ENCODE measurements at places on chromosomes 1 and 21.
A peak's percentile ranks its signal among the peaks of the same experiment; 100 is the strongest.

DNA sequence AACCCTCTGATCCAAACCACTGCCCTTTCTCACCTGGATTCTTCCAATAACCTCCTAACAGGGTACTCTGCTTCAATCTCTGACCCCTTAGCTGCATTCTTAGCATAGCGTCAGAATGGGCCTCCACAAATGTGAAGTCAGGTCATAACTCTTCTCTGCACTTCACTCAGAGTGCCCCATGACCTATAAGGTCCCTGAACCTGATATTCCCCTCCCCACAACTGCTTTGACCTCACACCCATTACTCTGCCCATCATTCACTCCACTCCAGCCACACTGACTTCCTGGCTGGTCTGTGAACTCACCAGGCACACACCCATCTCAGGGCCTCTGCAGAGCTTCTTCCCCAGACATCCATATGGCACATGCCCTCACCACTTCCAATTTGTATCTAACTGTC lies 141.9 kb downstream of the ZNF281 start:
- DNase-seq, result no peak

- no peak for DNase-seq
These were observed 208.1 kb downstream of the USH2A start for GRCh38 chr1:216215169-216215568.

DNA sequence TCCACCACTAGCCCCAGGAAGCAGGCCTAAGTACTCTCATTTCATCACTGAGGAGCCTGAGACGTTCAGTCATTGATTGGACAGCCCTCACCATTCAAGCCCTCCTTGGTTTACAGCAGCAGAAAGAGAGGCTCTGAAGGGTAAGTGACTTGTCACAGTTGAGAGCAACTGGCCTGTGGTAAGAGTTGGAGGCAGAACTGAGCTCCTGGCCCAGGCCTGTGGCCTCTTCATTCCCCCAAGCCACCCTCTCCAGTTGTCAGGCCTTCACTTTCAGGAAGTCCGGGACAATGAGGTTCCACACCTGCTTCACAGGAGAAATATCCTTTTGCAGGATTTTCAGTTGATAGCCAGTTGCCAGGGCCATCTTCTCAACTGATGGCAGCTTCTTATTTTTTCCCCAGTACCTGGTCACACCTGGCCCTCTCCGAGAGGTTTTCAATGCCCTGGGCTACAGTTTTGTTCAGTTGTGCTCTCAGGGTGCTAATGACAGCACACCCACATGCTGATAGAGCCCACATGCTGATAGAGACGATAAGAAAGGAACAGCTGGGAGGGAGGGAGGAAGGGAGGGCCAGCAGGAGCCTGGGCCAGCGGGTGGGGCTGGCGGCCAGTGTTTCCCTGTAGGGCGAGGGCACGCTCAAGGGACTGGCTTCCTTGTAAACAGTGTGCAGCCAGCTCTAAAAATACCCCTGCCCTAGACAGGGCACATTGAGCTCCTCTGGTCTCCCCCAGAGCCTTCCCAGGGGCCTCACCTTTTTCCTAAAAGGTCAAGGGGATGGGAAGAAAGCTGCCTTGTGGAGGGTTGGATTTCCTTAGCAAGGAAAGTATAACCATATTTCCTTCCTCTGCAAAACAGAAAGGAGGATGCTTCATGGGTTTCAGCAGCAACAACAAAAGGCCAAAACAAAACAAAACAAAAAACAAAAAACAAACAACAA lies 112.7 kb upstream of the JUN start:
- DNase-seq, result no peak

- no peak for DNase-seq
These were observed 247.3 kb downstream of the PLPP3 start for GRCh38 chr1:56331892-56332567.

GRCh38 chr1:83583351-83584014 lies 415.4 kb downstream of the TTLL7 start:
- DNase-seq, result peak; percentile 13

DNA sequence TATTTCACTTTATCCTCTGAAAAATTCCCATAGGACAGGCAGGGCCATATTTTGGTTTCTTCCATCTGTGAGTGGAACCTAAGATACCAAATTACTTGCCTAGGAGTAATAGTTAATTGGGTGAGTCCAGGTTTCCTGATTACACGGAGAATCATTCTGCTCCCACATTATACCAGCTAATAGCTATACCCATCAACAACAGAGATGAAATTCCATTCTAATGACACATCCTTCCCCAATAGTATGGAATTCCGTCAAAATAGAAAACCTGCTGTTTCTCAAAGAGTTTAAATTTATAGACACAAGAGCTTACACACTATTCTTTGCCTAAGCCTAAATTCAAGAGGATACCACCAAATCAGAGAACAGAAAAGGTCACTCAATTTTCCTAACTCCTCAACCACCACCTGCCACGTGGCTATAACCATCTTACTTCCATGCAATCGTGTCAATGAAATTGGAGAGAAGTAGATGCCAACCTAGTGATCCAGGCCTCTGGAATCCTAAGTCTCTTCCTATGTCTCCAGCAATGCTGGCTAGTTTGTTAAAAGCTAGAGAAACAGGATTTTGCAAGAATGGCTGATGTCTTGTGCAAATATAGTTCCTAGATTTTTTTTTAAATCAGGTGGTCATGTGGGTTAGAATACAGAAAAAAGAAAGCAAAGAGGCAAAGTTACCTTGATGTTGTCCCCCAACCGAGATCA lies 6.2 kb downstream of the PPT1 start:
- DNase-seq, result no peak

DNA sequence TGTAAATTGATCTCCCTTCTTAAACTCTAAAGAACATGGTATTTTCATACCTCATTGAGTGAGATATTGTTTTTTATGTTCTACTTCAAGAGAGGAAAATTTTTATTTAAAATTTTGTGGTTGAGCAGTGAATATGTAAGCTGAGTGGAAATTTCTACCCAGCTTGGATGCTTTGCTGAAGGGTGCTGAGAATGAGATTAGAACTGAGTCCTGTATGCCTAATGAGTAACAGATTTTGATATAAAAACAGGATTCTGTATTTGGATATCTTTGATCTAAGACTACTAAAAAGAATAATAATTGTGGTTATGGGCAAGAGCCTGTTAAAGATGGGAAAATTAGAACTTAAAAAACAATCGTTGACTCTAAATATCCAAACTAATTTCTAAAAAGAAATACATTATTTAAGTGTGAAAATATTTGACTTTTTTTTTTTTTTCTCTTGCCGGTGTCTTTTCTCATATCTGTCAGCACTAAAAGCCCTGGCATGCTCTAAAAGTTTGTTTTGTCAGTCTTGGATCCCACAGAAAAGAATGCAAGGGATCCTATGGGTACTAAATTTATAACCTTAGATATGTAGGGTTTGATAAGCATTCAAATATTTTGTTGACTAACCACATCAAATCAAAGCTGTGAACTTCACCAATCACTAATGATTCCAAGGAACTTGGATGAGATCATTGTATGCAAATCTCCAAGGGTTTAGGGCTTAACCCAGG lies 652.3 kb downstream of the PTPRC start:
- DNase-seq, result no peak

DNA sequence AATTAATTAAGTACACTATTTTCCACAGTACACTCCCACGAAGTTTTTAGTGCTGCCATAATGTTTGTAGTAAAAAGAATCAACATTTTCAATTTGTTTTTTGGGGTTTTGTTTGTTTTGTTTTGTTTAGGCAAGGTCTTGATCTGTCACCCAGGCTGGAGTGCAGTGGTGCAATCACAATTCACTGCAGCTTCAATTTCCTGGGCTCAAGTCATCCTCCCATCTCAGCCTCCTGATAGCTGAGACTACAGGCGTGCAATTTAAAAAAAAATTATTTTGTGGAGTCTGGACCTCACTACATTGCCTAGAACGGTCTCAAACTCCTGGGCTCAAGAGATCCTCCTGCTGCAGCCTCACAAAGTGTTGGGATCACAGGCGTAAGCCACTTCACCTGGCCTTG lies 11.4 kb downstream of the GLUL start:
- no peak for DNase-seq

DNA sequence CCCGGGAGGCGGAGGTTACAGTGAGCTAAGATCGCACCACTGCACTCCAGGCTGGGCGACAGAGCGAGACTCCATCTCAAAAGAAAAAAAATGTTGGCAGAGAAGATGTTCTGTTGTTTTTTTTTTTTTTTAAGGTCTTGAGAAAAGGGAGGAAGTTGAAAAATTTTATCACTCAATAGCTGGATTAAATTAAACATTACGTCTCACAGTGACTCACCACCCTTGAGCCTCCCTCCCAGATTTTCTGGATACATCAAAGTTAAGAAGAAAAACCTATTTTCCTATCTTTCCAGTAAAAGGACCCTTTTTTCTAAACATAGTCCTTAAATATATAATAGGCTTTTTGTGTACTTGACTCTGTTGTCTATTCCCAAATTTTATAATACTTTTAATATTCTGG lies 35.5 kb downstream of the IFNAR1 start:
- no peak for DNase-seq

DNA sequence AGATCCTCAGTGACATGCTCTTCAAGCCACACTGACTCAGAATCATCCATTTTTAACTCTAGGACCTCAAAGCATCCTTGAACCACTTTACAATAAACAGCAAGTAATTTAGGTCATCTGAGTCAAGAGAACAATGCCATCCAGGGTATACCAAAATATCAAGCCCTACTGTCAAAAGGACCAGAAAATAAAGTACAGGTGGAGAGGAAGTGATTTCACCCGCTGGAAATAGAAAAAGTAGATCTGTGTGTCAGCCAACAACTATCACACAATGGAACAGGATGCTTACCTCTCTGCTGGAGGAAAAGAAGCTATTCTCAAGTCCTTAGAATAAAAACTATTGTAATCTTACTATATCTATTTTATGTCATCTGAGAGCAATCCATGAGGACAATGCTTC lies 37.0 kb downstream of the RERE start:
- DNase-seq, result no peak

DNA sequence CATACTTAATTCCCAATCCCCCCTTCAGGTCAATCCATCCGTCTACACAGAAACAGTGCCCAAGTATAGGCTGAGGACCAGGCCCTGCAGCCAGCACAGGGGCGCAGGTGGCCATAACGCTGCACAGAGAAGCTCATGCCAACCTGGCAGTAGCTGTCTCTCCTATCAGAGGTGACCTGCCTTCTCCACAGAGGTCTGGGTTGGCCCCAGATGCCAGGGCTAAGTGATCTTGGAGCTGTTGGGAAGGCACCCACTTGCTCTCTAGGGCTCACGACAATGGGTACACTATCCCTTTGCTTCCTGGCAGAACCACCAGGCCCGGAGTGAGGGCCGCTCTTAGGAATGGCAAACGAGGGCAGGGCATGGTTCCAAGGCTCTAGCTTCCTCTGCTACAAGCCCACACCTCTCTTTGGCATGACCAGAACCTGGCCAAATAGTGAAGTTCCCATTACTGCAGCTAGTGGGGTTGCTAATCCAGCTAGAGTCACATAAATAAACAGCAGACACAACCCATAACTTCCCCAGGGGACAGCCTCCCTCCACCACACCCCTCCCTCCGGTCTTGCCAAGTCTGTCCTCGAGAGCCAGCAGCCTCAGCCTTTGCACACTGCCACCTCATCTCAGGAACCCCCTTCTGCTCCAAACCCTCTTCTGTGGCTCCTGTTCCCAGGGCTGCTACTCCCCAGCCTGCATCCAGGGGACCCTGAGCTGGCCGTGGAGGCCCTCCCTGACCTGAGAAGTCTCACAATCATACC lies 113.0 kb downstream of the GLIS1 start:
- DNase-seq, result no peak

DNA sequence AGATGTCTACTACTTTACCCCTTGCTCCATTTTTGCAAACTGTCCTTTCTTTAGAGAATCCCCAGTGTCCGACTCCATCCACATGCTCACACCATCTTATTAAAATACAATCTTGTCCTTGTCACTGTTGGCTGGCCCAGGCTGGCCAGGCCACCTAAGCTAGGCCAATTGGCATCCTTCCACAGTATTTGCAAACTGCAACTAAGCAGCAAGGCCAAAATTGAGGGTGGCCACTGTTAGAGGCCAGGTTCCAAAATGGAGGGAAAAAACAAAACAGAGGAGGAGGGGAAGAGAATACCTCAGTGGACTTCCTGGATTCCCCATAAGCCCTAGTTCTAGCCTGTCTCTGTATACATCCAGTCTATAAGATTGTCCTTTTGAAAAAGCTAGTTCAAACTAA lies 4.3 kb downstream of the FAM89A start:
- no peak for DNase-seq

DNA sequence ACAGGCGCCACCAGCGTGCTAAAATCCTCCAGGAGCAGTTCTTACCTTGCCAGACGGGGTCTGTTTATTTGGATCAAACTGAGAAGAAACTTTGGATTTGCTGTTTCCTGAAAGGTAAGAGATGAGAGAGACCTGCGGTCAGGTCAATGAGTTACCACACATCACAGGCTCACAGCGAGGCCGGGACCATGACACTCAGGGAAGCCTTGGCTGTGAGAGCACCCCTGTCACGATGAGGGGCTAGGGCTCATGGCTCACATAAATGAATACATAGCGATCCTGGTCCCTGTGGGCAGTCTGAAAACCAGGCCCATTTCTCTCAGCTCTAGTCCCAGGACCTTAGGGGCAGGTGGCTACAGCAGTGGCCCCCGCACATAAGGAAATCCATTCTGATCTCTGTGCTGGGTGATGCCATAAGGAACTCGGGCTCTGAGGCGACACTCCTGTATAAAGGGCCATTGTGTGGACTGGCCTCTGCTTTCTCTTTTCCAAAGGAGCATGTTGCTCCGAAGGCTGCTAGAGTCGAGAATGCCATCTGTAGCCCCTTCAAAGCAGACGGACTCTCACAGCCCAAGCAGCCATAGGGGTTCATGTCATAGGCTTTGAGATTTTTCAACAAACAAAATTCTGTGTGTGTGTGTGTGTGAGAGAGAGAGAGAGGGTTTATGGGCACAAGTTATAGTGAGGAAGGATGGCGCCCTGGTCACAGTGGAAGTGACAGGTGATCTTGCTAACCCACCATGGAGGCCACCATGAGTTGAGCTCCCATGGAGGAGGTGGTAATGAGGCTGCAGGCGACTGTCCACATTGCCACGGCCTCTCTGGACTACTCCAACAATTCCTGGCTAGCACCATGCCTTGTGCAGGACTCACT lies 9.0 kb upstream of the SRM start:
- DNase-seq, result no peak

DNA sequence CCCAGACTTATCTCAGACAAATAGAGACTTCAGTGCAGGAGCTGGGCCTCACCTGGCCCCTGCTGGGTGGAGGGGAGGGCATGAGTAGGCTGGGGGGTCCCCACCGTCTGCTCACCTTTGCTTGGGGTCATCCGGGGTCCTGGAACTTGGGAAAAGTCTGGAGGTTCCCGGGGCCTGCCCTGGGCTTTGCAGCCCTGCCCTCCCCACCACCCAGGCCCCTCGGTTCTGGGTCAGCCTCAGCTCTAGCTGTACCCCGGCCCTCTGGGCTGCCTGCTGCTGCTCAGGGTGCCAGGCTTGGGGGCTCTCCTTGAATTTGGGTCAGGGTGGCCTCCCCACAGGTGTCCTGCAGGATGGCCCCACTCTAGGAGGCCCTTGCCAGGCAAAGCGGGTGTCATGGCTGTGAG lies 2.4 kb upstream of the TMEM52 start:
- DNase-seq, result no peak

GRCh38 chr1:214552174-214552608 lies 789 bp upstream of the PTPN14 start:
- no peak for DNase-seq
